ENCODE measurements at places on chromosomes 1 and 21.

DNA sequence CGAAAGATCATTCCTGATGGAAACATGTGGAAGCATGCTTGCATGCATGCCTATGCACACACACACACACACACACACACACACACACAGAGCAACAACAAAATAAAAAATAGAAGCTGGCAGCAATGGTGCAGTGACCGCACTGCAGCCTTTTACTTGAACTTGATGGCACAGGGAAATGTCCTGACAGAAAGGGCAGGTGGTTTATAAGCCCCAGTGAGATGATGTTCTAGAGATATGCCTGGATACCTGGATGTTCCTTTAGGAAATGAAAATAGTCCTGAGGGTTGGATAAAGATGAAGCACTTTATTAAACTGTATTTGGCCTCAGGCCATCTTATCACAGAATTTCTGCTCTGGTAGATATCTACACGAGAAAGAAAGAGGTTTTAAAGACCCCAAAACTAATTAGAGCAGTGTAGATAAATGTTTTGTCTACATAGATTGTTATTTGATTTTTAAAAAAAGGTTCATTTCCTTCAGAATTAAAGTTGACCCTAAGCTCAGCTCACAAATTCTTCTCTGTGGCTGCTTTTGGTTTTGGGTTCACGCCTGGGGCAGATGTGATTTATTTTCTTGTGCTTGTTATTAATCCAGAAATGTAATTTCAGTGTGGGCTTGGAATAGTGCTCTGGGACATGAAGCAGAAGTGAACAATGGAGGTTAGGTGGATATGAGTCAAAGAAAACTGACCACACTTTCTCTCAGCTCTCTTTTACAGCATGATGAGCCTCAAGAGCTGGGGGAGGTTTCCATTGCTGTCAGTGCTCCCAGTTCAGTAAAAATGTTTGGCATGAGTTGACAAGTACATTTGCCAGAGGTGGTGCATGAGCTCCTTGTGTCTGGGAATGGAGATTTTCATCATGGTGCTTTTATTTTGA lies 22.9 kb downstream of the ADAM30 start:
- no peak for DNase-seq

GRCh38 chr1:110214454-110215404 lies 4.6 kb downstream of the KCNC4 start:
- no peak for DNase-seq

- DNase-seq: no peak
Observed at GRCh38 chr21:44354775-44355771, 1.7 kb downstream of the TRPM2 start.

GRCh38 chr1:4058122-4058521 lies 158.1 kb upstream of the C1orf174 start:
- no peak for DNase-seq
